ENCODE measurements at places on chromosomes 12 and 14.
A peak's percentile ranks its signal among the peaks of the same experiment; 100 is the strongest.

GRCh38 chr14:92959189-92959531, 36.2 kb downstream of the CHGA start:
- no peak for DNase-seq

DNA sequence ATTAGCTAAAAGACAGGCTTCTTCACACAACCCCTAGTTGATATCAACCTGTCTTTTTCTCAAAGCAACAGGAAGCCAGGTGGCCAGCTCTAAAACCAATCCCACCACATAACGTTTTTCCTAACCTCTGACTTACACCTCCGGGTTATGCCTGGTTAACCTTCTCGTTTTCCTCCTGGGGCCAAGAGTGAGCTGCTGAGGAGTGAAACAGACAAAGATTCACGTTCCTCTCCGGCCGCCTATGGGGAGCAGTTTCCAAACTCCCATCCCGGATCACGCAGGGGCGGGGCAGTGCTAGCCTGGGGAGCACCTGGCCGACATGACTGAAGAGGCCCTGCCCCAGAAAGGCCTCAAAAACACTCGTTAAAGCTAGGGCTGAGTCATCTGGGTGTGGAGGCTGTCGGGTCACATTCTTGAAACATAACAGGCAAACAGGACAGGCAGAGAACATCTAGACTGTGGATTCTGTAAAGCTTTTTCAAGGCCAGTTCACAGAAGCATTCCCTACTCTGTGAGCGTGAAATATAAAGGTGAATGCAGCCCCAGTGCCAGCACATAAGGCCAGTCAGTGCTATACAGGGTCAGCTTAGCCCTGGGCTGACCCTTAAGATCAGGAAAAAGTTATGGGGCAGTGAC, 25.9 kb upstream of the LGALS3 start:
- peak; percentile 99 for DNase-seq

DNA sequence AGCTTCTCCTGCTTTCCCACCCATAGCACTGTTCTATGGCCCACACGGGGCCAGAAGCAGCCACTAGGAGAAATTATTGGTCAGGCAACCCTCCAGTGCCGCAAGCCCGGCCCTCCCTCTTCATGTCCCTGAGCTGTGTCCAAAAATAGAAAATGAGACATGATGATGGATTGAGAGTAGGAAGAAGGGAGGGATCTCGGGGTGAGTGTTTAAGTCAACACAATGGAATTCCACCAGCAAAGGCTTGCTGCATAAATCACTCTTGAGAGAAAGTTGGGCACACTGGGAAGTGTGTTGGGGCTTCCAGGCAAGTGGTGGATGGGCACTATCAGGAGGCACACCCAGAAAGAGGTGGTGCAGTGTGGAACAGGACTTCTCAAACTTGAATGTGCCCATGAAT, 94.2 kb downstream of the LLPH start:
- peak; percentile 95 for DNase-seq

- no peak for DNase-seq
Measured at GRCh38 chr12:24945845-24946244, 3.1 kb downstream of the BCAT1 start.

GRCh38 chr14:32823706-32824105, 115.0 kb upstream of the NPAS3 start:
- no peak for DNase-seq
